CD4-positive, alpha-beta T cell treated with Interleukin-15 for 1 hour (primary cell): ENCODE measurements at places on chromosomes 11 and 22.

GRCh38 chr11:23370580-23371275 lies 510.5 kb upstream of the CCDC179 start:
- DNase-seq = no peak

DNA sequence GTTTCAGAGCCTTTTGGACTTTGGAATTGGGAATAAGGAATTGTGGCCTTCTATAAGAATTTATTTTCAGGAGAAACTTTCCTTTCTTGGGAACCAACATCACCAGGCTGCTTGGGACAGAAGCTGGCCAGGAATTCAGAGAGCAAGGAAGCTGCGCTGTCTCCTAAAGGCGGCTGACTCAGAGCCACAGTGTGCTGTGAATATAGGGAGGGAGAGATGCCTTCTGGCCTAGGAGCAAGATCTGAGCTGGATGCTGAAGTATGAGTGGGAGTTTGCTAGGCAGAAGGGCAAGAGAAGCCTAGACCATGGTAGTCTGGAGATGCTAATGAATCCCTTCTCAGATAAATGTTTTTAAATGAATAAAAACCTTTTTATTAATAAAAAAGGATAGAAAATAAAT lies 213.7 kb upstream of the TBCEL start:
- DNase-seq = no peak

- DNase-seq = no peak
Observed at GRCh38 chr11:47111318-47111804, 65.3 kb downstream of the ARFGAP2 start.

DNA sequence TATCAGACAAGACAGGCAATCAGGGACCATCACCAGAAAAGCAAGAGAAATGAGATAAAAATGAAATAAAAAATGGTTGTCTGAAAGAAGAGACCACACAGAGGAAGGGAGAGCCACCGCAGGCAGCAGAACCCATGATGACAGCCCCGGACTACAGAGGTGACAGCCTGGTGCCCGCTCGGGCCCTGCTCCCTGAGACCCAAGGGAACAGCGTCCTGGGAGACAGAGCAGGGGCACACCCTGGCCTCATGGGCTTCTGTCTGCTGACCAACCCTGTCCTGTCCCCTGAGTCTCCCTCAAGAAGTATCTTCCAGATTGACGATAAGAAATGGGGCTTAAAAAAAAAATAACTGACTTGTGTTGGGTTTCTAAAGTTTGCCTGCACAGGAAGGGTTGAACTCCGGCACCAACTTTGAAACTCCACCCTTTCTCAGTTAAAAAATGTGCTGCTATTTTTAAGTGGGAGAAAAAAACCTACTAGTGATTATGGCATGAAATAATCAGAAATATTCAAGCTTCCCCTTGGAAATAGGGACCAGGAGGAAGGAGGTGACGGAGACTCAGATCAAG lies 70.1 kb upstream of the TTLL12 start:
- no peak for DNase-seq

- DNase-seq = no peak
Observed at GRCh38 chr22:38201371-38201710, 453 bp upstream of the MAFF start.

- no peak for DNase-seq
Observed at GRCh38 chr11:133834682-133835592, 10.4 kb downstream of the SPATA19 start.

- DNase-seq = peak; percentile 7
Observed at GRCh38 chr11:134512061-134512460, 100.0 kb upstream of the B3GAT1 start.

DNA sequence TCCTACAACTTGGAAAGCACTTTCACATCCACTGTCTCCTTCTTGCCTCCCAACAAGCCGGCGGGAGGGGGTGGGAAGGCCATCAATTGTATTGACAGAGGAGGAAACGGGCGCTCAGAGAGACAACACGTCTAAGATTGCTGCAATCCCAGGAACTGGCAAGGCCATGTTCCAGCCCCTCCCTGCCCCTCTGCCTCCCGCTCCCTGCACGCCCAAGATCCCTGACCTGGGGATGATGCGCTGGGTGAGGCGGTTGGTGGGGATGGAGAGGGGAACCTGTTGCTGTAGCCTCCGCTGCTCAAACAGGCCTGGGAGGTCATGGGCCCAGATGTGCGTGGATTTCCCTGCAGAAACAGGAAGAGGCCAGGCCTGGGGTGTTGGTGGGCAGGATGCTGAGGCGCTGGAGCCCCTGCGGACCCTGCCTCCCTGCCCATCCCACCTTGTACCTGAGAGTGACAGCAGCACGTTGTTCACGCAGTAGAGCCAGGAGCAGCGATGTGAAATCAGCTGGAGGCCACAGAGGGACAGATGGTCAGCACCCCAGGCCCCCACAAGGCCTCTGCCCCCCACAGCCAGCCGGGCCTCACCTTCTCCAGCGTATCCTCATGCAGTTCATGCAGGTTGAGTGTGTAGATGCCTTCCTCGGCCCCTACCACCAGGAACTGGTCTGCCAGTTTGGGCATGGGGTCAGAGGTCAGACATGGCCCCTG lies 6.8 kb downstream of the MAP4K2 start:
- no peak for DNase-seq

- no peak for DNase-seq
Observed at GRCh38 chr11:19978668-19979518, 181.4 kb downstream of the DBX1 start.

- DNase-seq = no peak
Observed at GRCh38 chr11:113384551-113384950, 3.0 kb upstream of the ANKK1 start.

GRCh38 chr11:38491986-38492385 lies 1894.0 kb upstream of the RAG2 start:
- no peak for DNase-seq

- no peak for DNase-seq
Observed at GRCh38 chr11:13999704-14000103, 37.2 kb downstream of the SPON1 start.

- no peak for DNase-seq
Observed at GRCh38 chr11:27754035-27755017, 54.1 kb upstream of the BDNF start.

GRCh38 chr22:44171561-44171960 lies 9.2 kb upstream of the PARVG start:
- no peak for DNase-seq

GRCh38 chr11:65871811-65872548 lies 620 bp downstream of the EFEMP2 start:
- DNase-seq = no peak

- no peak for DNase-seq
Observed at GRCh38 chr11:121248496-121248895, 44.1 kb upstream of the SC5D start.

- no peak for DNase-seq
Observed at GRCh38 chr11:92277871-92278270, 53.3 kb downstream of the FAT3 start.

GRCh38 chr11:37504921-37505320 lies 906.9 kb upstream of the RAG2 start:
- DNase-seq = no peak

GRCh38 chr22:23250785-23251363 lies 70.6 kb downstream of the BCR start:
- DNase-seq = no peak

DNA sequence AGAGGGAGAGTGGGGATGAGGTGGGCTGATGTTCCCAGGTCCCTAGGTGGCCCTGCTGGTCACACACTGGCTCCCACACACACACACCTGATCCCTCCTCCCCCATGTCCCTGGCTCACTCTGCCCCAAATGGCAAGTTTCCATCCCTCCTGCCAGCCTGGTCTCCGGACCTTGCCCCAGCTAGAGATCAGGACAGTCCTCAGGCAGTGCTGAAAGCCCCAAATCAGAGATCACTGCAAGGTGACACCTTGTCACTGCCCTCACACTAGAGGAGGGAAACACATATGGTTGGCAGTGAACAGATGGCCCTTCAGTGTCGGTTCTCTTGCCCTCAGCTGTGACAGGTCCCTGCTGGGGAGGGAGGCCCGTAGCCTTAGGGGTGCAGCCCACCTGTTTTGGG lies 7.6 kb downstream of the TMPRSS5 start:
- DNase-seq = no peak
